Natural killer cell (primary cell): ENCODE measurements at places on chromosomes 13 and 19. TPM values are rescaled to one million over a fixed set of nuclear protein-coding genes. Genes with fewer than 3 reads are reported as not detected.

GRCh38 chr13:91247768-91248167, 99.7 kb upstream of the MIR17HG start:
- DNase-seq: no peak
- H3K36me3 ChIP-seq: no peaks in the 10 kb centered on the region
- no peak overlapping the region for H3K4me3 ChIP-seq

Gene RCBTB2
- total RNA-seq: 21.9 TPM

Gene TMC4
- total RNA-seq: 7.5 TPM

DNA sequence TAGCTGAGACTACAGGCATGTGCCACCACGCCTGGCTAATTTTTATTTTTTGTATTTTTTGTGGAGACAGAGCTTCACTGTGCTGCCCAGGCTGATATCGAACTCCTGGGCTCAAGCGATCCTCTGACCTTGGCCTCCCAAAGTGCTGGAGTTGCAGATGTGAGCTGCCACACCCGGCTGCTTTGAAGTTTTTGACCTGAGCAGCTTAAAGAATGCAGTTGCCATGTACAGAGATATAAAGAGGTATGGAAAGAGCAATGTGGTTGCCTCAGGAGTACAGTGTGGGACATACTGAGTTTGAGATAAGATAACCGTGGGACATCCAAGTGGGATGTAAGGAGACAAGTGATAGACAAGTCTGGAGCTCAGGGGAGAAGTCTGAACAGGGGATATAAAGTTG, 82.7 kb upstream of the LSM14A start:
- no peak overlapping the region for H3K27ac ChIP-seq
- H3K4me1 ChIP-seq: no peaks in the 10 kb centered on the region
- no peak overlapping the region for H3K4me3 ChIP-seq
- H3K27me3 ChIP-seq: no peaks in the 10 kb centered on the region
- H3K36me3 ChIP-seq: no peaks in the 10 kb centered on the region
- no peak for DNase-seq

GRCh38 chr13:37492075-37492474, 106.5 kb downstream of the POSTN start:
- H3K27ac ChIP-seq: no peak overlapping the region
- no peaks in the 10 kb centered on the region for H3K36me3 ChIP-seq
- H3K4me1 ChIP-seq: no peaks in the 10 kb centered on the region
- no peak overlapping the region for H3K4me3 ChIP-seq

DNA sequence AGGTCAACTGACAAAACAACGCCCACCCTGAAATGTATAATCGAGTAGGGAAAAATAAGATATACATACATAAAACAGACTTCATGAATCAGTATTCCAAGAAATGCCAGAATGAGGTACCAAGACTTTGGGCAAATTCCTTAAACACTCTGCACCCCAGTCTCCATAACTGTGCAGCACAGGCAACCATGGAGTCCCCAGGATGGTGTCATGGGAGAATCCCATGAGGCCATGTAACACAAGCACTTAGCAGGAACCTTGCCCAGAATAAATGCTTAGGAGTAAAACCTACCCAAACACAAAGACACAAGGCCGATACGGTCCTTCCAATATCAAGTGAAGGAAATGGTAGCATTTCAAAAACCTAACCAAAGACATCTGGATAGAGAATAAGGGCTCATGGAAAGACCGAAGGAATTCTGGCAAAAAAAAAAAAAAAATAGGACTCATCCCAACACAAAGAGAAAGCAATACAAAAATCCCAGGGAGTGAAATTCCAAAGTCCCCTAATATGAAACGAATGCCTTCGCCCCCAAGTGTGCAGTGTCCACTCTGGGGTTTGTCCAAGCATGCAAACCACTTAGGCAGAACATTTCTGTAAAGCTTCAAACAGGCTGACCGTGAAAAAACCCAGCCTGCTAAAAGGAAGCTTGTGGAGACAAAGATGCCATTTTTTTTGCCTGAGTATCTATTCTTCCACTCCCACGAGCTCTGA, 11.1 kb downstream of the ZC3H4 start:
- H3K4me1 ChIP-seq: peaks cover 15% of the 10 kb centered on the region
- DNase-seq: no peak
- no peak overlapping the region for H3K4me3 ChIP-seq
- no peaks in the 10 kb centered on the region for H3K27me3 ChIP-seq
- H3K27ac ChIP-seq: no peak overlapping the region

DNA sequence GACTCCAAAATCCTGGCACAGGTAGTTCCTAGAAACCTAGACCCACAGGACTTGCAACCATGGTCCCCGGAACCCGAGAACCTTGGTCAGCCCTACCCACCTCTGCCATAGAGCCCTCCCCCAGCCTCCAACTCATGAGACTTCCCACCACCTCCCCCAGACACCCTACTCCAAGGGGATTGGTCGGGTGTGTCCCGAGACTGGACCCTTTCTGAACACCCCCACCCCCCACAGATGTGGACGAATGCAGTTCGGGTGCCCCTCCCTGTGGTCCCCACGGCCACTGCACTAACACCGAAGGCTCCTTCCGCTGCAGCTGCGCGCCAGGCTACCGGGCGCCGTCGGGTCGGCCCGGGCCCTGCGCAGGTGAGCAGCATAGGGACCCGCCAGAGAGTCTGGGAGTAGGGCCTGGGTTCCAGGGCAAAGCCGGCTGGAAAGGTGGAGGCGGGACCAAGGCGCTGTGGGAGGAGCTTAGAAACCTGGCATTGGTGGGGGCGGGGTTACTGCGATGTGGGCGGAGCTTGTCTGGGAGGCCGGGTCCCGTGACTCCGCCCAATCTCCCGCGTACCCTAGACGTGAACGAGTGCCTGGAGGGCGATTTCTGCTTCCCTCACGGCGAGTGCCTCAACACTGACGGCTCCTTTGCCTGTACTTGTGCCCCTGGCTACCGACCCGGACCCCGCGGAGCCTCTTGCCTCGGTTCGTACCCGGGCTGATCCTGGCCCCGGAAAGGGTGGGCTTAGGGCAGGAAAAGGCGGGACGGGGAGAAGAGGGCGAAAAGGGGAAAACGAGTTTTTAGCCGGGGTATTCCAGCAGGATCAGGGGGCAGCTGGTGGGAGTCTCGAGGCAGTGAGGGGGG, 11.9 kb downstream of the LTBP4 start:
- H3K27me3 ChIP-seq: no peaks in the 10 kb centered on the region
- H3K36me3 ChIP-seq: no peaks in the 10 kb centered on the region
- peak; percentile 84 for DNase-seq
- H3K27ac ChIP-seq: peak overlapping the region; percentile 68
- H3K4me3 ChIP-seq: peak overlapping the region; percentile 76
- H3K4me1 ChIP-seq: peaks cover 52% of the 10 kb centered on the region

Gene NCAN
- not detected for total RNA-seq

Gene HMG20B
- 57.5 TPM for total RNA-seq

Gene TPTE2
- total RNA-seq: not detected

DNA sequence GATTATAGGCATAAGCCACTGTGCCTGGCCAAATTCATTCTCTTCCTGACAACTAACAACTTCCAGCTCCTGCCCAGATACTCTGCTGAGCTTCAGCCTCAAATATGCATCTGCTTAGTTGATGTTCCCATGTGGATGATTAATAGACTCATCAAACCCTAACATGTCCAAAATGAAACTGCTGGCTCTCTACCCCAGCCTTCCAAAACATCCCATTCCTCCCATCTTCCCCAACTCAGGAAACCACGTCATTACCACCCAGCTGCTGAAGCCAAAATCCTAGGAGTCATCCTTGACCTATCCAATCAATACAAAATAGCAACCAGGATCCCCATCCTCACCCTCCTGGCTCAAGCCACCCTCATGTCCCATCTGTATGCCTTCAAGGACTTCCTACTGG, 20.9 kb downstream of the POU2F2 start:
- no peak for DNase-seq
- peaks cover 12% of the 10 kb centered on the region for H3K4me1 ChIP-seq
- no peak overlapping the region for H3K27ac ChIP-seq
- no peaks in the 10 kb centered on the region for H3K27me3 ChIP-seq
- no peak overlapping the region for H3K4me3 ChIP-seq

- no peaks in the 10 kb centered on the region for H3K27me3 ChIP-seq
- H3K4me3 ChIP-seq: peak overlapping the region; percentile 78
- peaks cover 4% of the 10 kb centered on the region for H3K36me3 ChIP-seq
- H3K27ac ChIP-seq: peak overlapping the region; percentile 95
- peaks cover 38% of the 10 kb centered on the region for H3K4me1 ChIP-seq
Observed at GRCh38 chr19:58575183-58576041, 2.3 kb upstream of the MZF1 start.

- peaks cover 13% of the 10 kb centered on the region for H3K4me1 ChIP-seq
- no peaks in the 10 kb centered on the region for H3K27me3 ChIP-seq
- H3K4me3 ChIP-seq: no peak overlapping the region
- no peaks in the 10 kb centered on the region for H3K36me3 ChIP-seq
- no peak overlapping the region for H3K27ac ChIP-seq
Observed at GRCh38 chr19:11194656-11195558, 2.4 kb downstream of the KANK2 start.

DNA sequence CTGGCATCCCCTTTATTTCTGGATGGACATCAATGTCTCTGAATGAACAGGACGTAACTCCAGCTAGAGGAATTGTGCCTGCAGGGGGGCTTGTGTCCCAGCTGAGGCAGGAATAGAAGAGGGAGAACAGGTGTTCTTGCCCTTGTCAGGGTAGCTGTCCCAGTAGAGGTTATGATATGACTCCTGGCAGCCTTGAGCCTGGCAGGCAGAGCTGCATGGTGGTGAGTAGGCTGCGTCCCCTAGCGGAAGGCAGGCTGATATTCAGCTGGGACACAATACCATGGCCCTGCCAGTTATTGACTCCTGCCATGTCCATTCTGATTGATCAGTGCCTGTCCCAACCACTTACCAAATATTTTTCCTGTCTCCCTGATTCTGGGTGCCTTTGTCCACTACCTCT, 197.2 kb downstream of the RAP2A start:
- DNase-seq: no peak
- H3K27me3 ChIP-seq: no peaks in the 10 kb centered on the region
- no peaks in the 10 kb centered on the region for H3K4me1 ChIP-seq

DNA sequence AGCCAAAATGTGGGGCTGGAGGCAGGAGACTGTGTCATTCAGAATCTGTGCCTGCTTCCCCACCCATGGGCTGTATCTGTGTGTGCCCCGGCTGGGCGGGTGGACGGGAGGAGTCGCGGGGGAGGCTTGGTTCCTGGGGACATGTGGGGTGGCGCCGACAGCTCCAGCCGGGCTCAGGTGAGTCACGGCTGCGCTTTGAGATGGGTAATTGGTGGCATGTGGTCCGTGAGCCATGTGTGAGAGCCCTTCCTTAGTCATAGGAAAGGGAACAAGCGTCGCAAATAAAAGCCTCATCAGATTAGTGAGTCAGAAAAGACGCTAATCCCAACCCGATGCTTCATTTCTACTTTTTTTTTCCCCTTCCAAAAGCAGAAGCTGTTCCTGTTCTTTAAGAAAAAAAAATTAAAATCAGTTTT, 118.6 kb upstream of the ZNF536 start:
- H3K27me3 ChIP-seq: peaks cover 6% of the 10 kb centered on the region
- H3K36me3 ChIP-seq: no peaks in the 10 kb centered on the region
- no peak overlapping the region for H3K27ac ChIP-seq
- H3K4me1 ChIP-seq: no peaks in the 10 kb centered on the region
- no peak overlapping the region for H3K4me3 ChIP-seq
- no peak for DNase-seq

Gene CGB8
- total RNA-seq: not detected

Gene EXOC3L2
- 0.16 TPM for total RNA-seq

GRCh38 chr13:28753208-28753892, 34.6 kb upstream of the SLC46A3 start:
- H3K27me3 ChIP-seq: no peaks in the 10 kb centered on the region
- H3K27ac ChIP-seq: no peak overlapping the region
- no peaks in the 10 kb centered on the region for H3K36me3 ChIP-seq
- no peak for DNase-seq
- H3K4me1 ChIP-seq: peaks cover 9% of the 10 kb centered on the region
- no peak overlapping the region for H3K4me3 ChIP-seq

DNA sequence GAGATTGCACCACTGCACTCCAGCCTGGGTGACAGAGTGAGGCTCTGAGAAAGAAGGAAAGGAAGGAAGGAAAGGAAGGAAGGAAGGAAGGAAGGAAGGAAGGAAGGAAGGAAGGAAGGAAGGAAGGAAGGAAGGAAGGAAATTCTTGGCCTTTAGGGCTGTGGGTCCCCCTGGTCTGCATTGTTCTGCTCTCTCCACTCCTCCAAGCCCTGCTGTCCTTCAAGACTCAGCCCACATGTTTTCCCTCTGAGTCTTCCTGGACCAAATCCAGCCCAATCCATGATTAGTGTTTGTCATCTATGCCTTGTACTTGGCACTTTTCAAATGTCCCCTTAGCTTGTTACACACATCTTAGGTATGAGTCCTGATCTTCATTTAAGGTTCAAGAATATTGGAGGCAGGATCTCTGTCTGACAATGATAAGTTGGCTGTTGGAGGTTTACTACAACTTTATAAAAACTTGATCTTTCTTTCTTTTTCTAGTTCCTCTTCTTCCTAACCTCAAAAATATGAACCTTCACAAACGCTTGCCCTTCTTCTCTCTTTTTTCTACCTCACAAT, 48.8 kb upstream of the INTS6 start:
- peaks cover 3% of the 10 kb centered on the region for H3K27me3 ChIP-seq
- H3K4me1 ChIP-seq: no peaks in the 10 kb centered on the region
- no peak for DNase-seq
- H3K4me3 ChIP-seq: no peak overlapping the region
- no peak overlapping the region for H3K27ac ChIP-seq
- no peaks in the 10 kb centered on the region for H3K36me3 ChIP-seq

- peak overlapping the region; percentile 98 for H3K4me3 ChIP-seq
- DNase-seq: no peak
- H3K4me1 ChIP-seq: peaks cover 48% of the 10 kb centered on the region
Observed at GRCh38 chr19:45507872-45508416, 665 bp downstream of the VASP start.

GRCh38 chr19:46625731-46626130, 842 bp upstream of the PTGIR start:
- H3K4me3 ChIP-seq: no peak overlapping the region
- DNase-seq: no peak
- H3K27me3 ChIP-seq: no peaks in the 10 kb centered on the region
- no peak overlapping the region for H3K27ac ChIP-seq
- H3K4me1 ChIP-seq: peaks cover 10% of the 10 kb centered on the region

Gene ZNF415
- total RNA-seq: 1.3 TPM

GRCh38 chr19:48663667-48664066, 9.2 kb downstream of the NTN5 start:
- no peaks in the 10 kb centered on the region for H3K36me3 ChIP-seq
- H3K27me3 ChIP-seq: no peaks in the 10 kb centered on the region
- no peak for DNase-seq

- H3K36me3 ChIP-seq: no peaks in the 10 kb centered on the region
- no peaks in the 10 kb centered on the region for H3K4me1 ChIP-seq
- no peak overlapping the region for H3K4me3 ChIP-seq
Observed at GRCh38 chr13:69109891-69110525, 997.6 kb upstream of the ATXN8OS start.

- no peak for DNase-seq
- no peaks in the 10 kb centered on the region for H3K4me1 ChIP-seq
- H3K27ac ChIP-seq: no peak overlapping the region
- no peaks in the 10 kb centered on the region for H3K36me3 ChIP-seq
- no peaks in the 10 kb centered on the region for H3K27me3 ChIP-seq
- H3K4me3 ChIP-seq: no peak overlapping the region
Observed at GRCh38 chr13:99724633-99725517, 223.6 kb downstream of the TM9SF2 start.

GRCh38 chr19:15445227-15445605, 4.5 kb downstream of the WIZ start:
- no peak overlapping the region for H3K27ac ChIP-seq
- no peak overlapping the region for H3K4me3 ChIP-seq
- H3K36me3 ChIP-seq: no peaks in the 10 kb centered on the region
- peaks cover 13% of the 10 kb centered on the region for H3K4me1 ChIP-seq
- no peaks in the 10 kb centered on the region for H3K27me3 ChIP-seq

Gene ACER1
- 0.35 TPM for total RNA-seq

GRCh38 chr13:64099994-64100393, 2684.3 kb upstream of the PCDH20 start:
- no peaks in the 10 kb centered on the region for H3K27me3 ChIP-seq
- no peak overlapping the region for H3K4me3 ChIP-seq
- H3K36me3 ChIP-seq: no peaks in the 10 kb centered on the region
- H3K4me1 ChIP-seq: no peaks in the 10 kb centered on the region
- DNase-seq: no peak
